ENCODE measurements at places on chromosomes 5 and 9. TPM values are rescaled to one million over a fixed set of nuclear protein-coding genes. Genes with fewer than 3 reads are reported as not detected.

The NME5 gene
- 4.1 TPM for total RNA-seq

The C1QTNF2 gene
- total RNA-seq = not detected

The GAS1 gene
- 18.2 TPM for total RNA-seq

The GDF9 gene
- 0.14 TPM for total RNA-seq

The BHMT2 gene
- total RNA-seq = not detected

The TPM2 gene
- 899 TPM for total RNA-seq

The SHISAL2B gene
- total RNA-seq = not detected

The CDX1 gene
- not detected for total RNA-seq

The PITX1 gene
- 0.07 TPM for total RNA-seq

The FAM153A gene
- 3.7 TPM for total RNA-seq

The CHD1 gene
- 27.9 TPM for total RNA-seq

GRCh38 chr9:108057421-108058134 lies 568.0 kb upstream of the KLF4 start:
- peak; percentile 97 for DNase-seq
- no peaks in the 10 kb centered on the region for H3K4me1 ChIP-seq
- H3K27ac ChIP-seq = no peak overlapping the region
- H3K27me3 ChIP-seq = no peaks in the 10 kb centered on the region

DNA sequence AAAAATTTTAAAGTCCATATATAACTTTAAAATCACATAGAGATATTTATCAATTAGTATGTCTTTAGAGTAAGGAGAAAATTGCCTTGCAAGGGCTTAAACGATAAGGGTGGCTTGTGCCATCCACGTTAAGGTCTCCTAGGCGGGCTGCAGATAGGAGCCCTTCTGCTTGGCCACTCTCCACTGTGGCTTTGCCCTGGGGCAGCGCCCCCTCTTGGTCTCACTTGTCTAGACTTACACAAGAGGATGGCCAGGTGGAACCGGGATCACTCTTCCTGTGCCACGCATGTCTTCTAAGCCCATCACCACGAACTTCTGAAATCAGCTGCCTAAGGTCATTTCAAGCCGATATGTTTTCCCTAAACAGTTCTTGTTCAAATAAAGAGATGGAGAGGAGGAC lies 2.9 kb downstream of the FPGS start:
- no peak overlapping the region for H3K4me3 ChIP-seq
- H3K27me3 ChIP-seq = no peaks in the 10 kb centered on the region
- H3K4me1 ChIP-seq = peaks cover 29% of the 10 kb centered on the region
- H3K36me3 ChIP-seq = peaks cover 9% of the 10 kb centered on the region
- H3K27ac ChIP-seq = no peak overlapping the region

- H3K27ac ChIP-seq = no peak overlapping the region
- H3K4me1 ChIP-seq = no peaks in the 10 kb centered on the region
- no peak for DNase-seq
- no peak overlapping the region for H3K4me3 ChIP-seq
- H3K27me3 ChIP-seq = no peaks in the 10 kb centered on the region
These were observed 189.0 kb downstream of the SNCAIP start for GRCh38 chr5:122501089-122501435.

DNA sequence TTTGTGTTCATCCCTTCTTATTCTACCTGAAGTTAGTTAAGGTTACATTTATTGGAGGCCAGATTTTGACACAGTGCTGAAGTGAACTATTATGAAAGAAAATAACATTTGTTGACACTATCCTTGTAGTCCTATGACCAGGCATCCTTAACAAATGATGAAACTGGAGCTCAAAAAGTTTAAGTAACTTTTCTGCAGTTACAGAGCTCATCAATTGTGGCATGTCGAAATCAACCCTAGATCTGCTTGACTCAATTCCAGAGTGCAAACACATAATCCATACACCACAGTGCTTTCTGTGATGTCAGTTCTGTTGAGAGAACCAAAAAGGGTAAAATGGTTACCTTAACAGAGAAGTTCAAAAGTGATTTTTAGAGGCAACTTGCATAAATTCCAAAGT lies 28.6 kb downstream of the KCNN2 start:
- no peak for DNase-seq
- H3K27ac ChIP-seq = no peak overlapping the region
- H3K27me3 ChIP-seq = no peaks in the 10 kb centered on the region
- H3K4me3 ChIP-seq = no peak overlapping the region
- H3K4me1 ChIP-seq = no peaks in the 10 kb centered on the region

GRCh38 chr9:134839455-134840125 lies 41.0 kb upstream of the FCN2 start:
- DNase-seq = no peak
- no peaks in the 10 kb centered on the region for H3K4me1 ChIP-seq
- no peak overlapping the region for H3K4me3 ChIP-seq
- no peak overlapping the region for H3K27ac ChIP-seq

DNA sequence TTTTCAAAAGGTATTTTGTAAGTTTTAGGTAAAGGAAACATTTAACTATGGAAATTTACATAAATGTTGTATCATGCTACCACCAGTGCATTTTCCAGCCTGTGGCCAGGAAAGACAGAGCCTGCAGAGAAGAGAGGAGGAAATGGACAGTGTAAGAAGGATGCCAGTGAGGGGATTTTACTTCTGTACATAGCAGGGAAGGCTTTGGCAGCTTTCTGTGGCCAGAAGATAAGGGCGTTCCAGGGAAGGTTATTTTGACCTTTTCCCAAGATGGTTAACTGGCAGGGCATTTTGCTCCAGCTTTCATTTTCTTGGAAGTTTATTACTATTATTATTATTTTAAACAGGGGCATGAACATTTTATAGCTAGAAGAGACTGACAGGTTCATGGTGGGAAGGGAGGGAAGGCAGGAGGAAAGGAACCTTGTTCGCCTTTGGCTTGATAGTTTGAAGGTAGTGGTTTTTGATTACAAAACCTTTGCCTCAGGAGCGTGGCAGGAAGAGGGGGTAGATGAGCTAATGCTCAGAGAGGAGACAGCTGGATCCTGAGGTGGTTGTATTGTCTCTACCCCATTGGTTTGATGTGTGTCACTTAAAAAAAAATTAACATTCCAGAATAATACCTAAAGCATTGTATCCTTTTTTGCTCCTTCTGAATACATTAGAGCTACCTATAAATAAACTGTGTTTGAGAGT lies 4.1 kb downstream of the ISOC1 start:
- H3K36me3 ChIP-seq = no peaks in the 10 kb centered on the region
- no peaks in the 10 kb centered on the region for H3K27me3 ChIP-seq
- H3K4me1 ChIP-seq = peaks cover 47% of the 10 kb centered on the region
- no peak for DNase-seq

- no peaks in the 10 kb centered on the region for H3K36me3 ChIP-seq
- H3K27me3 ChIP-seq = peaks cover 31% of the 10 kb centered on the region
- H3K4me1 ChIP-seq = peaks cover 13% of the 10 kb centered on the region
- H3K27ac ChIP-seq = no peak overlapping the region
These were observed 9.2 kb upstream of the ISL1 start for GRCh38 chr5:51373880-51374523.

DNA sequence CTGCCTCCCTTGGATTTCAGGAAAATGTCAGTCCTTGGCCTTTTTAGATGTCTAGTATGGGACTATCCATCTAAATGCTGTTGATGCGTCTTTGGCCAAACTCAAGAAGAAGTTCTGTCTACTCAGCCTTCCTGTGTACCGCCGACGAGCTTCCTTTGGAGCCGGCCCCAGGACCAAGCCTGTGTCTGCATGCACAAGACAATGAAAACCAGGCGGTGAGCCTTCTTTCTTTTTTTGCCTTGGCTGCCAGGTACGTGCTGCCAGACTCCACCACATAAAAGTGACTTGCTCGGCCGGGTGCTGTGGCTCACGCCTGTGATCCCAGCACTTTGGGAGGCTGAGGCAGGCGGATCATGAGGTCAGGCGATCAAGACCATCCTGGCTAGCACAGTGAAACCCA lies 6.0 kb upstream of the NEURL1B start:
- H3K4me1 ChIP-seq = no peaks in the 10 kb centered on the region
- H3K36me3 ChIP-seq = no peaks in the 10 kb centered on the region
- no peak overlapping the region for H3K27ac ChIP-seq
- no peak for DNase-seq

- no peak overlapping the region for H3K4me3 ChIP-seq
- H3K4me1 ChIP-seq = no peaks in the 10 kb centered on the region
- peaks cover 56% of the 10 kb centered on the region for H3K27me3 ChIP-seq
- no peak for DNase-seq
- no peak overlapping the region for H3K27ac ChIP-seq
These were observed 157.4 kb downstream of the RMI1 start for GRCh38 chr9:84137968-84138367.

GRCh38 chr9:113785334-113785733 lies 90.8 kb upstream of the ZNF618 start:
- no peak overlapping the region for H3K4me3 ChIP-seq
- H3K4me1 ChIP-seq = no peaks in the 10 kb centered on the region
- H3K36me3 ChIP-seq = no peaks in the 10 kb centered on the region
- H3K27me3 ChIP-seq = no peaks in the 10 kb centered on the region

GRCh38 chr5:15117688-15118087 lies 246.1 kb upstream of the ANKH start:
- H3K27ac ChIP-seq = no peak overlapping the region
- H3K4me3 ChIP-seq = no peak overlapping the region

- peak; percentile 73 for DNase-seq
- no peaks in the 10 kb centered on the region for H3K36me3 ChIP-seq
- no peak overlapping the region for H3K27ac ChIP-seq
These were observed 14.0 kb upstream of the TCF7 start for GRCh38 chr5:134100283-134101091.

GRCh38 chr5:84016085-84016484 lies 295.4 kb upstream of the HAPLN1 start:
- no peak for DNase-seq
- no peaks in the 10 kb centered on the region for H3K27me3 ChIP-seq
- H3K36me3 ChIP-seq = no peaks in the 10 kb centered on the region
- no peak overlapping the region for H3K4me3 ChIP-seq
- no peak overlapping the region for H3K27ac ChIP-seq
- H3K4me1 ChIP-seq = no peaks in the 10 kb centered on the region

- H3K4me3 ChIP-seq = no peak overlapping the region
- DNase-seq = no peak
- H3K4me1 ChIP-seq = no peaks in the 10 kb centered on the region
- no peaks in the 10 kb centered on the region for H3K36me3 ChIP-seq
- no peaks in the 10 kb centered on the region for H3K27me3 ChIP-seq
- no peak overlapping the region for H3K27ac ChIP-seq
These were observed 27.6 kb downstream of the SEMA4D start for GRCh38 chr9:89470224-89470839.

DNA sequence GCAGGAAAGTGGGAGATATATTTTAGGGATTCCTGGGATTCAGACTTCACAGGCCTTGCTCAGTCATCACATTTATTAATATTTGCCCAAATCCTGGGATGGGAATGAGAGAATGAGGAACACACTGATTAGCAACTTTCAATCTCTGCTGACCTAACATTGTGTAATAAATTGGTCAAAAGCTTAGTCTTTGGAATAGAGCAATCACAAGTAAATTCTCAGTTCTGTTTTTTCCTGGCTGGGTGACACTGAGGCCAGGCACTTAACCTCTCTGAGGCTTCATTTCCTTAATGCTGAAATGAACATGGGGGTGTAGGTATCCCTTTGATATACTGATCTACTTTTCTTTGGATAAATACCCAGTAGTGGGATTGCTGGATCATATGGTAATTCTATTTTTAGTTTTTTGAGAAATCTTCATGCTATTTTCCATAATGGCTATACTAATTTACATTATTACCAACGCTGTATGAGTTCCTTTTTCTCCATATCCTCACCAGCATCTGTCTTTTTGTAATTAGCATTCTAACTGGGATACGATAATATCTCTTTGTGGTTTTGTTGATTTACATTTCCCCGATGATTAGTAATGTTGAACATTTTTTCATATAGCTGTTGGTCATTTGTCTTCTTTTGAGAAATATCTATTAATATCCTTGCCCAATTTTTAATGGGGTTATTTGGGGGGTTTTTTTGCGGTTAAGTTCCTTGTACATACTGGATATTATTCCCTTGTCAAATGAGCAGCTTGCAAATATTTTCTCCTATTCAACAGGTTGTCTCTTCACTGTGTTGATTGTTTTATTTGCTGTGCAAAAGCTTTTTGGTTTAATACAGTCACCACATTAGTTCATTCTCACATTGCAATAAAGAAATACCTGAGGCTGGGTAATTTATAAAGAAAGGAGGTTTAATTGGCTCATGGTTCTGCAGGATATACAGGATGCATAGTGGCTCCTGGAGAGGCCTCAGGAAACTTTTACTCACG lies 36.8 kb upstream of the NIPBL start:
- H3K27ac ChIP-seq = no peak overlapping the region
- H3K36me3 ChIP-seq = no peaks in the 10 kb centered on the region
- H3K27me3 ChIP-seq = no peaks in the 10 kb centered on the region
- DNase-seq = no peak

DNA sequence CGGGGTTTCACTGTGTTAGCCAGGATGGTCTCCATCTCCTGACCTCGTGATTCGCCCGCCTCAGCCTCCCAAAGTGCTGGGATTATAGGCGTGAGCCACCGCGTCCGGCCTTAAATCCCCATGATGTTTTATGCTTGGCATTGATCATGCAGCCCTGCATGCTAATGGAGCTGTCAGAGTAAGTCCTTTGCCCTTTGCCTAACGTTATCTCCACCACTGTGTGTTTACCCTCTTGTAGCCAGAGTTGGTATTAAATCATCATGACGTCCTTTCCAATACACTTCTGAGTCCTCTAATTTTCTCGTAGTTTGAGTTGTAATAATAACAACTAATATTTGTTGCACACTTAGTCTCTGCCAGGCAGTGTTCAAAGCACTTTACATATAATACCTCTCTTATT lies 57.2 kb upstream of the ZFAND5 start:
- no peaks in the 10 kb centered on the region for H3K4me1 ChIP-seq
- H3K4me3 ChIP-seq = no peak overlapping the region
- H3K27me3 ChIP-seq = no peaks in the 10 kb centered on the region
- no peak for DNase-seq
- no peaks in the 10 kb centered on the region for H3K36me3 ChIP-seq
- no peak overlapping the region for H3K27ac ChIP-seq

- H3K36me3 ChIP-seq = no peaks in the 10 kb centered on the region
- H3K27ac ChIP-seq = no peak overlapping the region
- no peak for DNase-seq
These were observed 10.5 kb downstream of the EXD3 start for GRCh38 chr9:137412431-137412830.

DNA sequence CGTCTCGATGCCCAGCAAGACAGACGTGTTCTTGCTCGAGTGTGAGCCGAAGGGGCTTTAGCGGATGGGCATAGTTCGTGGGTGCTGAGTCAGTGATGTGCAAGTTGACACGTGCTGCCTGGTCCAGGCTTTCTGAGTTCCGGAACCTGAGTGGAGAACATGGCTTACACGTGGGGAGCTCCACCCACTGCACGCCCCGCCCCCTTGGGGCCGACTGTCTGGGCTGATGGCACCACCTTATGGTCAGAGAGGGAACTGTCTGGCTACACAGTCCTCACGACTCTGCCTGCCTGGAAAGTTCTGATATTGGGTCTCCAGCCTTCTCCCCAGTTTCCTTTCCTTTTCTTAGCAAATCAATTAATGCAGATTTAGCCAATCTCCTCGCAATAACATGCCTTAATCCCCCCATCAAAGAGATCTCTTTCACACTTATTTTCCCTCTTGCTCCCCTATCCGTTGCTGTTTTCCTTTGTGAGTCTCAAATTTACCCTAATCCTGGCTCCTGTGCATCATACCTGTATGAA lies 3.8 kb upstream of the STC2 start:
- H3K27ac ChIP-seq = no peak overlapping the region
- H3K36me3 ChIP-seq = no peaks in the 10 kb centered on the region
- H3K27me3 ChIP-seq = no peaks in the 10 kb centered on the region
